ENCODE measurements at places on chromosomes 1 and 21. TPM values are rescaled to one million over a fixed set of nuclear protein-coding genes. Genes with fewer than 3 reads are reported as not detected.

DNA sequence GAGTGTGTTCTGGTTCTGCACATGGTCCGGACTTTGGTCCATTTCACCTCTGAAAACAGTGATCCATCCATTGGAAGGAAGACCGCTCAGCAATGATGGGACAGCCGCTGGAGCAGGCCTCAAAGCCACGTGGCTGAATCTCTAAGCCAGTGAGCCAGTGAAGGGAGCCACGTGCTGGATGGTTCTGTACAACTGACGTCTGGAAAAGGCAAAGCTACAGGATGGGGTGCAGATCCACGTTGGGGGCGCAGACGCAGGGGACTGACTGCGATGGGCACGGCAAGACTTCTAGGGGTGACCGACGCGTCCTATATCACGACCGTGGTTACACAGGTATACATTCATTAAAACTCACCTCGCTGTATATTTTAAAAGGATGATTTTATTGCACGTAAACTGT lies 10.2 kb upstream of the ARHGEF16 start:
- no peaks in the 10 kb centered on the region for H3K36me3 ChIP-seq
- H3K4me1 ChIP-seq, result no peaks in the 10 kb centered on the region
- no peaks in the 10 kb centered on the region for H3K27me3 ChIP-seq
- DNase-seq, result no peak

DNA sequence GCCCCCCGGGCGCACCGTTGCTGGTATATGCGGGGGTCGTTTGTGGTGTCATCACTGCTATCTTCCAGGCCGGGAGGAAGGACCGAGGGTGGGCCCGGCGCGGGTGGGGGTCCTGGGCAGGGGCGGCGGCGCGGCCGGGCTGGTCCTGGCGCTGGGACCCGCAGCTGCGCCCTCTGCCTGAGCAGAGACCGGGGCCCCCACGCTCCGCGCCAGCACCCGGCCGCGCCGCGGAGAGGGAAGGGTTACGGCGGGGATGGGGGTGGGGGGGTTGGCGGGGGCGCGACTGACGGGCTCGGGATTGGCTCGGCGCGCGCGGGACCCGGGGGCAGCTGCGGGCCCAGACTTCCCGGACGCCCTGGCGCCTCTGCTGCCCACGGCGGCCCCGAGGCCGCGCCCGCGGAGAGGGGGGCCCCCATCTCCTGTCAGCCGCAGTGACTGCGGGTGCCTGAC lies 13.8 kb upstream of the SAMD11 start:
- no peaks in the 10 kb centered on the region for H3K36me3 ChIP-seq
- H3K4me1 ChIP-seq, result peaks cover 28% of the 10 kb centered on the region
- H3K27ac ChIP-seq, result no peak overlapping the region
- peaks cover 86% of the 10 kb centered on the region for H3K27me3 ChIP-seq

SERPINC1 gene
- polyA plus RNA-seq, result 0.10 TPM

LRRC7 gene
- polyA plus RNA-seq, result 0.10 TPM

LENEP gene
- not detected for polyA plus RNA-seq

All from spleen (tissue), 13 donors.